Fibroblast of skin of scalp (primary cell): ENCODE measurements at places on chromosomes 7 and 10.

DNA sequence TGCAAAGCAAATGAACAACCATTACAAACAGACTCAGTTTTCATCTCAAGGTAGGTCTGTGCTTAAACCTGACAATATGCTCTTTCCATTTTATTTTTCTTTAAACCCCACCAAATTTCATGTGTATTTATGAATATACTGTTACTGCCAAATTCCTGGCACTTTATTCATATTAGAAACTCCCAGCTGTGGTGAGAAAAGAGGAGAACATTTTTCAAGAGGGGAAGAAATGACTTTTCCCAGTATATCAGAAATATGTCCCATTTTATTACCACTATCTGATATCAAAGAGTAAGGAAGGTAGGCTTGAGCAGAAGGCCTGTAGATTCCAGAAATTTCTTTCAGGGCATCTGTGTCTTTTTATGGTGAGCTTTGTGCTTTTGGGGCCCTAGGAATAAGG is 189.6 kb downstream of the ADAM12 start:
- DNase-seq = peak; percentile 47

GRCh38 chr7:37816922-37817590 is 31.3 kb upstream of the NME8 start:
- DNase-seq = no peak

- DNase-seq = no peak
Observed at GRCh38 chr10:102537367-102537766, 33.6 kb downstream of the SUFU start.

- no peak for DNase-seq
Observed at GRCh38 chr10:10368951-10369576, 648.6 kb upstream of the CELF2 start.

GRCh38 chr7:16891338-16891737 is 9.6 kb upstream of the AGR3 start:
- peak; percentile 67 for DNase-seq

- peak; percentile 69 for DNase-seq
Observed at GRCh38 chr7:135509589-135509838, 388 bp downstream of the CNOT4 start.

DNA sequence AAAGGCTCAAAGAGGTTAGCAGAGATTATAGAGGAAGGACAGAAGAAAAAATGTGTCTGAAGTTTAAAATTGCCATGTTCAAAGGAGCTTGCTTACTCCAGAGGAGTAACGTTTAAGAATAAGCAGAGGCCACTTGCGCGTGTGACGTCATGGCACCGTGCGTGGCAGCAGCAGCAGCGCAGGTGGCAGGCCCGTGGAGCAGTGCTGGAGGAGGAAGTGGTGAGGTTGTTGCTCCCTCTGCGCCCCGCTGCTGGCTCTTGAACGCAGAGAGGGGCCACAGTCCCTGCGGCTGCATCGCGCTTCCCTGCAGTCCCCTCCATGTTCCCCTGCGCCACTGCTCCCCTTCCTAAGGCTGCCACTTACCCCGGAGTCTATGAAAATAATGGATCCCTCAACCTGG is 37.5 kb downstream of the GDI2 start:
- no peak for DNase-seq

DNA sequence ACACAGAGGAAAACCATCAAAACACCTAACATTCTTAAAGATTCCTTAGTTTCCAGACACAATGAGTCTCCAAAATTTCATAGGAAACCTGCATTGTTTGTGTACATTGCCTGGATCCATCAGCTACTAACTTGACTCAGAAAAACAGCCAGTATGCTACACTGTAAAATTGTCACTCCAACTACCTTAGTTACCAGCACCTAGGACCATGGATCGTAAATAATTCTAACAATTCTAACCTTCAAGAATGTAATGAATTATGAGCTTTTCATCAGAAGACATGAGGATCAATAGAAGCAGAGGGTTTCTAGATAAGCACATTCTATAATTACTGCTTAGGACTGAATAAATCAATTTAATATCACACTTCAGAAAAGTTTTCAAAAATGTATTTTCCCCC is 851.5 kb downstream of the SORCS1 start:
- DNase-seq = no peak

DNA sequence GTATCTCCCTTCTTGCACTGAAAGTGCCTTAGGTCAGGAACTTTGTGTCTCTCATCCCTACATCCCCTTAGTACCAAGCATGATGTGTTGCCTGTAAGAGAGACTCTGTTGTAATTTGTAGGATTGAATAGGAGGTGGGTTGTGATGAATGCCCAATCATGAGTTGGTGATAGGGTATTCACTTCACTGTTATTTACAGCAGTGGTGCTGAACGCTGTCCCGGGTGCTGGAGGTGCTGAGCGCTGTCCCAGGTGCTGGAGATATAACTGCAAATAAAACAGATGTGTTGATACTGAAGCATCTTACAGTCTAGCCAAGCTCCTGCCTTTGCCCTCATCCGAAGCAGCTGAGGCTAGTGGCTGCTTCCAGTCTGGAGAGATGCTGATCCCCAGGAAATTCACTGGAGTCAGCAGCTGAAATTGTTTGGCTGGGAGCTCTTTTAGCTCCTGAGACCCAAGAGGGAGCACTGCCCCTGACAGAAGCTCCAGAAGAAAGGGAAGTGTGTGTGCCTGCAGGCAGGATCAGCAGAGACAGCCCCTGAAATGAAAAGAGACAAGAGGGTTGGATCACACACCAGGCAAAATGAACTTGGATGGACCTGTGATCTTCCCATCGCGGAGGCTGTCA is 183.4 kb downstream of the SORCS3 start:
- peak; percentile 34 for DNase-seq

- no peak for DNase-seq
Observed at GRCh38 chr7:75889223-75889825, 10.5 kb downstream of the RHBDD2 start.

DNA sequence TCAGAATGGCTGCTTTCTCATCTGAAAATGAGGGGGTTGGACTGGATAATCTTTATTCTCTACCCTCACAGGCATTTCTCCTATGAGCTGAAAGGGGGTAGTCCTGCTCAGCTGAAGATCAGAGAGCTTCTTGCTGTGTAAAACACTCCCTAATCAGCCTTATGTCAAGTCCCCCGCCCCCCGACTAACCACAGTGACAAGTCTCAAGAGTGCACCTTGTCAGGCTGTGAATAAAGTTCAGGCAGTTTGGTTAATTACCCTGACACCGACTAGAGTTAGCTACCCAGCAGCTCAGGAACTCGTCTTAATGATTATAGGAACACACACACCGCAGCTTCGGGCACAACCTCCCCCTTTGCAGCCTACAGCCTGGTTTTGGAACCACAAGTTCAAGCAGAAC is 513.7 kb downstream of the RPS24 start:
- no peak for DNase-seq

DNA sequence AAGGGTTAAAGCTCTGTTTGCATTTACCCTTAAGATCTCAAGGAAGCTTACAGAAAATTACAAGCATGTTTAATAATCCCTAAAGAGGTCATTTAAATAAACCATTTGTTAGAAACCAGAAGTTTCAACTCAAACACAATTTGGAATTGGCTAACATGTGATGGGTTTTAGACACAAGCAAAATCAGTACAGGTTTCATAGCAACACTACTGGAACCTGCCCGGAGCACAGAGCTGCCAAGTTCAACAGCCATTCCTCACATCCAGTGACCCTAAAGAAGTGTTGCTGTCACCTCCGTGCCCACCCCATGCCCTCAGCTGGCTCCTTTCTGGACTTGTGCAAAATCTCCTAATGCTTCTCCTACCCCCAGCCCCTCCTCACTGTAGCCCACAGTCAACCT is 338.8 kb upstream of the AUTS2 start:
- DNase-seq = no peak

- no peak for DNase-seq
Observed at GRCh38 chr7:11480143-11480542, 351.9 kb downstream of the THSD7A start.

DNA sequence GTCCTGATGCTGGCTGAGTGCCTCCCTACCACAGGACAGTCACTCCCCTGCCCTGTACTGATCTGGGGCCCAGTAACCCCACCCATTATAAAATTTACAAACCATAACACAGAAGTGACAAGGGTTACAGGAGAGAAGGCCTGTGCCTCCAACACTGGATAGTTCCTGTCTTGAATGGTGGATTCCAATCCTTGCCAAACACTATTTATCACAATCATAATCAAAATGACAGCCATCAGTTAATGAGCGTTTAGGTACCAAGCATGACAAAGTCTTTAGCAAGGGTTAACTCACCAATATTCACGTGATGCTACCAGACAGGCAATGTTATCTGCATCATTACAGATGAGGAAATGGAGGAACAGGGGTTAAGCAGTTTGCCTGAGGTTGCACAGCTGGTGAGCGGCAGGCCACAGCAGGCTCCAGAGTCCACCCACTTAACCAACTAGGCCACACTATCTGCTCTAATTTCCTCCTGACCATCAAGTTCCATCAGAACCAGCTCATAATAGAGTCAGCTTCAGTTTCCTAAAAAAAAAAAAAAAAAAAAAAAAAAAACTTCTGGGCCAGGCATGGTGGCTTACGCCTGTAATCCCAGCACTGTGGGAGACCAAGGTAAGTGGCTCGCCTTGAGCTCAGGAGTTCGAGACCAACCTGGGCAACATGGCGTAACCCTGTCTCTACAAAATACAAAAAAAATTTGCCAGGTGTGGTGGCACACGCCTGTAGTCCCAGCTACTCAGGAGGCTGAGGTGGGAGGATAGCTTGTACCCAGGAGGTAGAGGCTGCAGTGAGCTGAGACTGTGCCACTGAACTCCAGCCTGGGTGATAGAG is 14.2 kb downstream of the PDLIM1 start:
- no peak for DNase-seq

DNA sequence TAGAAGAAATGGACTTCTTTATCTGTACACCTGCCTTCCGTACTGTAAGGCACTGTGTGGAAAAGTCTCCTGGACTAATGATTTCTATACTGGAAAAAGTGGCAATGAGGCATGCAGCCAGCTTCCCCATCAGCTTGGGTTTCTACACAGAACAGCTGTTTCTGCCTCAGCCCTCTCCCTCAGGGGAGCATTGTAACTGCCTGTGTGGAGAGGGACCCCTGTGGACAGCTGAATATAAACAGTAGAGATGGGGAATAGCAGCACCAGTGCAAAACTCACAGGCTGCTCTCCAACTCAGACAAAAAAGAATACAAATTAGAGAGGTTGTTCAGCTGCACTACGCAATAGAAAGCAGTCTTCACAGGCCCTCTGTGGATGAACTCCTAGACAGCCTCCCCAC is 451.3 kb upstream of the MBL2 start:
- DNase-seq = no peak

- no peak for DNase-seq
Observed at GRCh38 chr10:84456126-84456525, 127.7 kb downstream of the CCSER2 start.

DNA sequence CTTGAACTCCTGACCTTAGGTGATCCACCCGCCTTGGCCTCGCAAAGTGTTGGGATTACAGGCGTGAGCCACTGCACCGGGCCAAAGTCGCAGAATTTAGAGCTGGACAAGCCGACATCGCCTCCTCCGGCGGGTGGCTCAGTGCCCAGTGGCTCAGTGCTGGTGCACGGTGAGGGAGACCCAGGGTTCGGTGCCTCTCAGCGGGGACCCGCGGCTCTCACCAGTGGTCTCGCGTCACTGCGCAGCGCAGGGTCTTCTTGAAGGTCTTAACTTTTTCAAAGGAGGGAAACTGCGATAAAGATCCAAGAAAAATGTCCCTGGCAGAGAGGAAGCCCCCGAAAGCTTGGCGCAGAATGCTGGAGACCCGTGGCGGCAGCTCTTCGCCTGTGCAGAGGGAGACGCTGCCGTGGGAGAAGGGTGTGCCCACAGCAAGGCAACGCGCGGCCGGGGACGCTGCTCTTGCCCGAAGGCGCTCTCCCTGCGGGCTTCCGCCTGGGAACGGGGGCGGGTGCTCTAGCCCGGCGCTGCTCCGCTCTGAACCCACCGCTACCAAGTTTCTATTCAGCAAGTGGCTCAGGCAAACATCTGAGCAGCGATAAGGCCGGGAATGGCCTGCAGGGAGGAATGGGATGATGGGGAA is 324.3 kb downstream of the DNAJB6 start:
- DNase-seq = no peak

- DNase-seq = peak; percentile 74
Observed at GRCh38 chr10:10092581-10092980, 925.1 kb upstream of the CELF2 start.

DNA sequence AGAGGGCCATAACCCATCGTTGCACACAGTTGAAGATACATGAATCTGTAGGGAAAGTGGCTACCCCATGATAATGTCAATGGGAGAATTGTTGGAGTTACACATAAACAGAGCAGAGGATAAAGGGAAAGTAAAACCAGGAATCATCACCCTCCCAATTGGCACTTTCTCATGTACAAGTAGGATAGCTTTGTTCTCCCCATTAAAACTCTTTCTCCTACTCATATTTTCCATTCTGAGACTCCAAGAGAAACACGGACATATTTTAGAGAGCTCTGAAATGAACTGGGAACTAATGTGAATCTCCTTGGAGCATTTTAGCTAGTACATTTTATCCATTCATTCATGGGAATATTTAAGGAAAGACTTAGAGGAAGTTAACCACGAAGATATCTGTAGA is 17.2 kb upstream of the LRRC17 start:
- DNase-seq = no peak

GRCh38 chr10:76034353-76035205 is 603.2 kb downstream of the LRMDA start:
- DNase-seq = peak; percentile 20

GRCh38 chr7:42278344-42278743 is 41.3 kb upstream of the GLI3 start:
- peak; percentile 33 for DNase-seq

- no peak for DNase-seq
Observed at GRCh38 chr7:37825038-37825437, 23.4 kb upstream of the NME8 start.

GRCh38 chr10:98446661-98447221 is at the start of gene HPS1:
Gene HPS1 (minus strand): TSS chr10:98446935. CDS start chr10:98443240, 3,695 bp downstream.
- peak; percentile 85 for DNase-seq

GRCh38 chr10:43295436-43295835 is 28.6 kb upstream of the RASGEF1A start:
- no peak for DNase-seq

DNA sequence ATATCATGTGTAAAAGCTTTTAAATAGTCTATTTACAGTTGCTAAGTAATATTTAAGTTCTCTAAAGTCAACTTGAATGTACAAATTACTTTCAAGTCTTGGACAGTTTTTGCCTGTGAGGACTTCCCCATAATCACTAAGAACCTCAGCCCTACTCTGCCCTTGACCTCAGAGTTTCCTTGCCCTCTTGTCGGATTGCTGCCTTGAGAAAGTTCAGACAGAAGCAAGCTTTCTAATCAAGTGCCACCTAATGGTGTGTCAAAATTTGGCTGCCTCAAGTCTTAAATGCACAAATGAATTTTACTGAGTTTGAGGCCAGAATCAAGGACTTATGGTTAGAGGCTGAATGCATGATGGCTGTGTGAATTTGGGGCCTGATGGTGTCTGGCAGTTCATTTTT is 88.3 kb upstream of the KAT6B start:
- DNase-seq = no peak

- DNase-seq = no peak
Observed at GRCh38 chr10:121589553-121589952, 8.7 kb downstream of the FGFR2 start.

DNA sequence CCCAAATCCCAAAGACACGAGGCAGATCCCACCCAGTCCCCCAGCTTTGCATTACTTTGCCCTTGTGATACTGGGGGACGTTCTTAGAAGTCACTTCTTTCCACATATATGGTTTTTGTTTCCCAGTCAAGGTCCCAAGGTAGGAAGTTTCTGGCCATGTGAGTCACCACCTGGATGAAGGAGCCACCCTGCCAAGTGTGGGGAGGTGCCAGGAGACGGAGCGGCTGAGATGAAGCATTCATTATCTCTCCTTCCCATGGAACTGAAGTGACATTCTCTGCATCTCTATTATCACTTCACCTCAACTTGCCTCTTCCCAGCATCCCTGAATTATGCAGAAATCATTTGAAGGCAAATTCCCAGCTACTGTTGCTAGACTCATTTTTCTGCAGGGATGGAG is 136.2 kb upstream of the INSYN2A start:
- DNase-seq = peak; percentile 18
